Motor neuron (in vitro differentiated cells): ENCODE measurements at places on chromosomes 3 and 15.

DNA sequence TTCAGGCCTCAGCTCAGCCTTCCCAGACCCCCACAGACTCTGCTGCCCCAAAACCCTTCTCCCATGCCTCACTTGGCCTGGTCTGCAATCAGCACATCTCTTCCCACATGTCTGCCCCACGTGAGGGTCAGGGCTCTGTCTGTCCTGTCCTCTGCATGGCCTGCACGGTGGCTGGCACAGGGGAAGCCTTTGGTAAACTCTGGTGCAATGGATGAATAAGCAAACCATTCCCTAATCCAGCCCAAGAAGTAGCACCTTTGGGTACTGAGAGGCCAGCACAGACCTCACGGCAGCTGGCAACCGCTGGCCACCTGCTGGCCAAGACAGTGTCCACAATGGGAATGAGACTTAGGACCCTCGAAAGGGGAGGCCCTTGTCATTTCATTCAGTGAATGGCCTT is 27.7 kb downstream of the ABTB1 start:
- no peak for ATAC-seq

DNA sequence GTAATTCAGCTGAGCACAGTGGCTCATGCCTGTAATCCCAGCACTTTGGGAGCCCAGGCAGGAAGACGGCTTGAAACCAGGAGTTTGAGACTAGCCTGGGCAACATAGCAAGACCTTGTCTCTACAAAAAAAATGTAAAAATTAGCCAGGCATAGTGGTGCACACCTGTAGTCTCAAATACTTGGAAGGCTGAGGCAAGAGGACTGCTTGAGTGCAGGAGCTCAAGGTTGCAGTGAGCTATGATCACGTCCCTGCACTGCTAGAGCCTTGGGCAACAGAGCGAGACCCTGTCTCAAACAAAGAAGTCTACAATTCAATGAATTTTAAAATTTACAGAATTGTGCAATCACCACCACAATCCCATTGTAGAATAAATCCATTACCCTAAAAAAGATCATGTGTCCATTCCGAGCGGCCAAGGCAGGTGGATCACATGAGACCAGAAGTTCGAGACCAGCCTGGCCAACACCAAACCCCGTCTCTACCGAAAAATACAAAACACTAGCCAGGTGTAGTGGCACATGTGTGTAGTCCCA is 45.2 kb downstream of the FBXO22 start:
- ATAC-seq: no peak

DNA sequence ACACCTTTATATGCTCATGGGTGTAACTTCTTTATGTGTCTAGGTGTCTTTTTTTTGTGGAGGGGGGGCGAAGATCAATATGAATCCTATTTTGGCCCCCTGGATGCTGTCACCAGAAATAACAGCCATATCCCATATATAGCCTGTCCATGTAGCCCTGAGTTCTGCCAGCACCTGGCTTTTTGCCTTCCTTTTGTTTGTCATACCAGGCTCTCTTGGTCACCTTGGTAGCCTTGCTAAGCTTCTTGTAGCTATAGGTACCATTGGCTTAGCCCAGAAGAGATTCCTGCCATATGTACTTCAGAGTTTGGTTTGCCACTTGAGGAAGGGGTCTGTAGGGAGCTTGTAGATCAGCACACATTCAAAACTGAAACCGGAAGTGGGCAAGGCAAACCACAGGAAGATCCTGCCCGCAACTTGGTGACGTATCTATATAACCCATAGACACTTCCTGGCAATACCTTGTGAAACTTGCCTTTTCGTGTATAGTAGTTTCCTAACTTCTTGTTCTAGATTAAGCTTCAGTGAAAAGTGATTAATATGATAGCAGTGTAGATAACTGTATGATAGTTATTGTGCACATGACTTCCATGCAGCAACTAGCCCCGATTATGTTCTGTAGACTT is 11.9 kb downstream of the RASA2 start:
- ATAC-seq: no peak

GRCh38 chr3:131282379-131282778 is 99.2 kb upstream of the NUDT16 start:
- peak; percentile 17 for ATAC-seq
